ENCODE measurements at places on chromosomes 3 and 15.
A peak's percentile ranks its signal among the peaks of the same experiment; 100 is the strongest.

GRCh38 chr3:141006344-141006743, 44.8 kb upstream of the SPSB4 start:
- no peak for DNase-seq

DNA sequence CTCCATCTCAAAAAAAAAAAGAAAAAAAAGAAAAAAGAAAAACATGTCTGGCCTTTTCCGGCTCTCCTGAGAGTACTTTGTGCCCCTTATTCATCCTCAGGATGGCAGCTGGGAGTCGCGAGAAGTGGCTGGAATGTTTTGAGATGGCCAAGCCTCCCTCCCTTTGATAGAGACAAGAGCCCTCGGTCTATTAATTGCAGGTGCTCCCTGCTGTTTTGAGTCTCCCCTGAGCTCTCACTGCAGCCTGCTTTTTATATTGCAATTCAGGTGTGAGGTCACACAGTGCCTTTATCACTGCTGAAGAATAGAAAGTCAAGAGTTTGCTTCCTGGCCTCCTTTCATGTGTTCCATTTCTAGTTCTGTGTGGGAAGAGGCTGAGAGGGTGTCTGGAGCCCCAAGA, 10.9 kb downstream of the CA12 start:
- DNase-seq, result no peak

GRCh38 chr3:178518660-178519396, 17.4 kb upstream of the KCNMB2 start:
- no peak for DNase-seq

DNA sequence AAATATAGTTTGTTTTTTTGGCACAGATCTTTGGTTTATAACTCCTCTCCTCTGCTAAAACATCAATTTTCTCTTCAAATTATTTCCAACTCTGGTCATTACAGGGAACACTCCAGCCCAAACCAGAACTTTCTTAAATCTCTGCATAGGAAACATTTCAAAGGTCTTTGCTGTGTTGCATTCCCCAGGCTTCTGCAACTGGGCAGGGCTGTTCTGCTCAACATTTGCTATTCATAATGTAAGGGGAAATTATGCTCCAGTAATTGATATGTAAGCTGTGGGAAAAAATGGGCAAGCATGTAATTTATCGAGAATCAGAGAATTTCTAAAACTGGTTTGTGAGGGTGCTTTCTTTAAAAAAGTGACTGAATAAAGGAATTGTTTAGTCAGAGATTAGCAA, 410.4 kb downstream of the TUSC7 start:
- no peak for DNase-seq

GRCh38 chr15:40696228-40696627, 1.3 kb downstream of the RAD51 start:
- DNase-seq, result no peak

DNA sequence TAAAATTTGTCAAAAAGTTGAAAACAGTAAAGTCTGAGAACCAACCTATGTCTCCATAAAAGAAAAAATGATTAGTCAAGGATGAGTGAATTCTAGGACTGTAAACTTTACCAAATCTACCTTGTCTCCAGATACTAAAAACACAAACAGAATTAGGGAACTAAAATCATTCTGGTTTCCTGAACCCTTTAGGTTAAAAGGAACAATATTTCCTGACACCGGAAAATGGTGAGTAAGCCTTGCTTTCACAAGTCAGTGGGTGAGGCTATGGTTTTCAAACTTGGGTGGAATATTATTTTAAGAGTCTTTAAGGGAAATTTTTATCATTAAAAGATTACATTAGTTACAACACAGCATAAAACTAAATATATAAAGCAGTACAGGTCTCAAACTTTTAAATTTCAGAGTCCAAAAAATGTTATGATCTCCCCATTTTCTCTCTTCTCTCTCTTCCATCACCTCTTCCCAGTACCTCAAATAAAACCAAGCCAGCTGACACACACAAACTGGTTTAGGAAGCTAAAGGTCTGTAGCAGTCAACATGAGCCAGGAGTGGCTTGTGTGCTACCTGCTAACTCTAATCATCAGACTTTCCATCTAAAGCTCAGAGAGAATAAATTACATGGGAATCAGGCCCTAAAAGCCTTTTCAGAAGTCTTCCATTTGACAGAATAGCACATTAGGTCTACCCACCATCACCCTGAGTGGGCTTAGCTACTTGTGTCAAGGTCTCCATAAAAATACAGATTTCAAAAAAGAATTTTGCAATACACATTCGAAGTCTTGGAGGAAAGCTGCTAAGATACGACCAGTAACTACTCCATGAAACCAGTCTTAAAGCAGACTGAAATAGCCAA, 2.2 kb downstream of the SLC12A6 start:
- DNase-seq, result no peak

GRCh38 chr3:30602946-30603345, 3.5 kb upstream of the TGFBR2 start:
- DNase-seq, result no peak

DNA sequence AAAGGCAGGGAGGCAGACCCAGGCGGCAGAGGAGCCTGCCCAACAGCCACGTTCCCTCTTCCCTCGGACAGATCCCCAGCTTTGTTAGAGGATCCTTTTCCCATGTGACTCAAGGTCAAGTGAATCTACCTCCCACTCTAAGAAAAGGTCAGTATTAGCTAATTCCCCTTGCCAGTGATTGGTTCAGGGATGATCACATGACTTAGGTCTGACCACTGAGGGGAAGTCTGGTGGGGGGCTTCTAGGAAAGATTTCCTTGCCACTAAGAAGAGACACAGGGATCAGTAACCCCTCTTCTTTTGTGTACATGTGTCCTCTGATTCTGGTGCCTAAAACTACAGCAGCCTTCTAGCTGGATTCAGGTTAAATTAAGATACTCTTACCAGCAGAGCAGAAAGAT, 266.3 kb upstream of the NSMCE3 start:
- DNase-seq, result no peak

GRCh38 chr15:55588070-55588814, at the start of gene PYGO1:
TSS of gene PYGO1 (minus strand) at chr15:55588345. CDS start at chr15:55587883, 462 bp downstream.
- DNase-seq, result peak; percentile 27

- DNase-seq, result no peak
Observed at GRCh38 chr3:107356706-107357105, 20.5 kb upstream of the CCDC54 start.

DNA sequence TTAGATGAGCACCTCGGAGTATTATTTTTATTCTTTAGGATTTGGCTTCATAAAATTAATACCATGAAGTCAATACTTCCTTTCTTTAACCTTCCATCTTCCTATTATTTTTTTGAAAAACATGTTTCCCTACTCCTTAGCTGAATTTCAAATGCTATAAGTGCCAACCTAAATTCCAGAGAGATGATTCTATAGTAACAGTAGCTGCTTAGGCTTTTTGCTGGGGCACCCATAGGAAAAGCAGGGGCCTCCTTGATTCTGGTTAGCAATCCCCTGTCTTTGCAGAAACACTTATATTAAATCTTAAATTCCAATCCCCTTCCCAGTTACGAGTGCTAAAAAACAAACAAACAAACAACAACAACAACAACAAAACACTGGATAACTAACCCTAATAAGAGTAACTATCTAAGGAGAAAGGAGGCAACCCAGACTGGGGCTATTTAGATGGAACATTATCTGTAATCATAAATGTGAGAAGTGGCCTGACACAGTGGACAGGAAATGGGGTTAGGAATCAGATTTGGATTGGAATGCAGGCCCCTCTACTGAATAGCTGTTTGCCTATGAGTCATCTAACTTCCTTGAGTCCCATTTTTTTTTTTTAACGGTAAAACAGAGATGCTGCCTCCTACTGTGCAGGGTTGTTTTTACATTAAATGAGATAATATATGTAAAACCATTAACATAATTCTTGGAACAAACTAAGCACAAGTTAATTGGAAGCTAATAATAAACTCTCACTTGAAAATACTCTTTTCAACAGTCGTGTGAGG, 148.1 kb downstream of the WDR72 start:
- no peak for DNase-seq

GRCh38 chr3:111571907-111572460, 23.2 kb downstream of the ZBED2 start:
- DNase-seq, result no peak

DNA sequence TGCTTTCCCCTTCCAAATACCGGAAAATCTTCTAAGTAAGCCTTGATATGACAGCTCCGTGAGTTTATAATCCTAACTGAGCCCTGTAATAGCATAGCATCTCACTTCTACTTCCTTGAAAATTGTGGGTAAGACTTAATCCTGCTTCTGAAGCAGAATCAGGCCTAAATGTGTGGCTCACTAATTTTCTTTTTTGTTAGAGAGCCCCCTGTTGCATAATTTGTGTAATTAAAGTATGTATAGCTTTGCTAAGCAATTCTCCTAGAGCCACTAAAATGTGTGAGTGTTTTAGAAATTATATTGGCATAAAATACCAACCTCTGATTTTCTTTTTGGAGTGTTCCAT, 304.4 kb downstream of the FGF12 start:
- no peak for DNase-seq

DNA sequence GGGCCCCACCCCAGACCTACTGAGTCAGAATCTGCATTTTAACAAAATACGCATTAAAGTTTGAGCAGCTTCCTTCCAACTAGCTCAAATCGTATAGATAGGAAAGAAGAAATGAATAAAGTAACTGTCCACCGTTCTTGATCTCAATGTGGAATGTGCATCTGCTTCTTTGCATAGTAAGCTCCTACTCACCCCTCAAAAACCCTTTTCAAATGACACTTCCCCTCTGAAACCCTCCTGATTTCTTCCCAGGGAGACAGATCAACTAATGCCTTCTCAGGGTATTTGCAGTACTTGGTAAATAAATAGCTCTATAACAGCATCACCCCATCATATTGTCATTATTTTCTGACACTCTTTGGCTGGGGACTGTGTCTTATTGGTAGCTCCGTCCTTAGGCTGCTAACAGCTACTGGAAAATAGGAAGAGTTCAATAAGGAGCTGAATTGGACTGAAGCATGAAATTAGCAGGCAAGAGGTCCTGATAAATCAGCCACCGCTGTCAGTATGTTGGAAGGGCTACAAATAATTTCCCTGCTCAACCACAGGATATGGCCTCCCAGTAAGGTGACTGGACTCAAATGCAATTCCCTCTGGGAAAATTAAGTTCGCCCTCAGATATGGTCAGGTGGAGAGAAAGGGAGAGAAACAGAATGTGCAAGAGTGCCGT, 10.2 kb downstream of the OXTR start:
- no peak for DNase-seq

GRCh38 chr3:8757551-8758518, 11.6 kb downstream of the OXTR start:
- DNase-seq, result no peak

DNA sequence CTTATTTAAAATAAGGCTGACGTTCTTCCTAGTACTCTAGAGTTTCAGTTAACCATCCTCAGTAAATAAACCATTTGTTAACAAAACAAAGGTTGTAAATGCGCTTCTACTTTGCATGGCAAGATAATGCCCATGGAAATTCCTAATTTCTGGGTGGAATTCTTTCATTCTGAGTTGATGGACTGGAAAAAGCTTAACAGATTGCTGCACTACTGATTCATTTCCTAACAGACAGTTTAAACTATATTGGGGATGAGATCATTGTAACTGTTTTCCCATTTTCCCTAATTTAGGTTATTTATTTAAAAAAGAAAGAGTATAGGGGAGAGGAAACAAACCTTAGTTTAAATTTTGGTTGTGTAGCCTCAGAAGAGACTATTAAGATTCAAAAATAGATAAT, 342.2 kb downstream of the NLGN1 start:
- DNase-seq, result no peak

- DNase-seq, result peak; percentile 38
Observed at GRCh38 chr15:25345943-25346342, 92.9 kb downstream of the UBE3A start.

- DNase-seq, result no peak
Observed at GRCh38 chr3:18066899-18067582, 324.6 kb upstream of the TBC1D5 start.

DNA sequence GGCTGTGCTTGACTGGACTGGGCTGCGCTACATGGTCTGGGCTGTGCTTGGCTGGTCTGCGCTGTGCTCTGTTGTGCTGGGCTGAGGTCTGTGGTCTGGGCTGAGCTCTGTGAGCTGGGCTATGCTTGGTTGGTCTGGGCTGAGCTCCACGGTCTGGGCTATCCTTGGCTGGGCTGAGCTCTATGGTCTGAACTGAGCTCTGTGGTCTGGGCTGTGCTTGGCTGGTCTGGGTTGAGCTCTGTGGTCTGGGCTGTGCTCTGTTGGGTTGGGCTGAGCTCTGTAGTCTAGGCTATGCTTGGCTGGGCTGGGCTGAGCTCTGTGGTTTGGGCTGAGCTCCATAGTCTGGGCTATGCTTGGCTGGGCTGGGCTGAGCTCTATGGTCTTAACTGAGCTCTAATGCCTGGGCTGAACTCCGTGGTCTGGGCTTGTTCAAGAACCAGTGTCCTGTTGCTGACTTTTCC, 92.0 kb downstream of the PLXNA1 start:
- DNase-seq, result no peak

GRCh38 chr3:160553827-160554226, 11.5 kb downstream of the KPNA4 start:
- no peak for DNase-seq

DNA sequence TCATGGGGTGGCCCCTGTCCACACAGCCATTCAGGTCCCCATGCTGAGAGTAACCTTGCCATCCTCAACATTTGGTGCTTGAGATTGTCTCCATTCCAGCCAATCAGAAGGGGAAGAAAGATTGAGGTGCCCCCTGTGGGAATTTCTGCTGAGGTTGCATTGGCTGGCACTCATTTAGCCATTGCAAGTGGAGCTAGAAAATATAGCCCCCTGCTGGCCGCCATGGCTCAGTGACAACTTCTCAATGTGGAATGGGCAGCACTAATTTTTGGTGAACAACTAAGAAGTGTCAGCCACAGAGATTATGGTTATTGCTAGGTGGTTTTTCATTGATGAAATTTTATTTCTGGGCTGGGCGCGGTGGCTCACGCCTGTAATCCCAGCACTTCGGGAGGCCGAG, 22.0 kb downstream of the COL6A6 start:
- DNase-seq, result no peak

GRCh38 chr15:66880380-66881155, 178.5 kb downstream of the SMAD6 start:
- DNase-seq, result no peak

DNA sequence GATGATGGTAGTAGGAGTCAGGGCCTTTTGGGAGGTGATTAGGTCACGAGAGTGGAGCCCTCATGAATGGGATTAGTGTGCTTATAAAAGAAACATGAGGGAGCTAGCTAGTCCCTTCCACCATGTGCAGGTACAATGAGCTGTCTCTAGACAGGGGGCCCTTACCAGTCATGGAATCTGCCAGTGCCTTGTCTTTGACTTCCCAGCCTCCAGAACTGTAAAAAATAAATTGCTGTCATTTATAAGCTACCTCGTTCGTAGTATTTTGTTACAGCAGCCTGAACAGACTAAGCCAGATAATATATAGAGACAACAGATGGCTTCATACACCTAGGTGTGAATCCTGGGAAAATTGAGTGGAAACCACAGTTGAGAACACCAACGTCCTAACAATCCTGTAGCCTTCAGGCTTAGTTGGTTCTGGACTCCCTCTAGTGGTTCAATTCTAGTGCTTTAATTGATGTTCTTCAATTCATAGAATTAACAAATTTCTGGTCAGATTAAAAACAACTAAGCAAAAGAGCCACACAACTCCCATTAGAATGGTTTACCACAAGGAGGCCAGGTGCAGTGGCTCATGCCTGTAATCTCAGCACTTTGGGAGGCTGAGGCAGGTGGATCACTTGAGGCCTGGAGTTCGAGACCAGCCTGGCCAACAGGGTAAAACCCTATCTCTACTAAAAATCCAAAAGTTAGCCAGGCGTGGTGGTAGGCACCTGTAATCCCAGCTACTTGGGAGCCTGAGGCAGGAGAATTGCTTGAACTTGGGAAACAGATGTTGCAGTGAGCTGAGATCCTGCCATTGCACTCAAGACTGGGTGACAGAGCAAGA, 21.3 kb upstream of the GATM start:
- DNase-seq, result no peak
